ENCODE measurements at places on chromosomes 16 and 17.

DNA sequence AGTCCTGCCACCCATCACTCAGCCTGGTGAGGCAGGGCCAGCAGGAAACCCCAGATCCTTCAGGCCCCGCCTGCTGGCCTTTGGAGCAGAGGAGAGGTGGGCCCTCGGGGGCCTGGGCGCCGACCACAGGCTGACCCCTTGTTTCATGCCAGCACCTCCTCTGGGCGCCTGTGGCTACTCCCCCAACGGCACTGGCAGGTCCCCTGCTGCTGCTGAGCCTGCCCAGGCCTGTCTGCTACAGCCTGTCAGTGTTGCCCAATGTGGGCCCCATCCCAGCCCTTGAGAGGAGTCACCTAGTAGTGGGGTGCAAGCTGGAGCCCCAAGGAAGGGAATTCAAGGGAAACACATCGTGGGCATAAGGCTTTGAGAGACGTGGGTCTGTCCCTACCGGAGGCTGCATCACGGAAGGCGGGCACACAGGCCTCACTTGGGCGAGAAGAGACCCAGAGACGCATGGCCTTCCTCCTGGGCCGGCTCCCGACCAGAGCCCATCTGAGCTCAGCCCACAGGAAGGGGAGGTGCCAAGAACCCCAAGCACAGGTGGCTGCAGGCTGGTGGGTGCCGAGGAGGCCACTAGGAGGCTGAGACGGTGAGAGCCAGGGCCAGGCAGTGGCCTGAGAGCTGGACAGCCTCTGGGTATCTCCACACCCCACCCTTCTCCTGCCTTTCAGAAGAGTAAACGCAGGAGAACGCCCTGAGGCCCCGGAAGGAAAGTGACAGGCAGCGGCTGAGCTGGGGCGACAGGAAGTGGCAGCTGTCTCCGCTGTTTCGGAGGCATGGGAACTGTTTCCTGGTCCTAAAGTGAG, 8.0 kb upstream of the FASN start:
- DNase-seq, result peak; percentile 20

GRCh38 chr16:61885343-61885742, 150.9 kb downstream of the CDH8 start:
- no peak for DNase-seq

DNA sequence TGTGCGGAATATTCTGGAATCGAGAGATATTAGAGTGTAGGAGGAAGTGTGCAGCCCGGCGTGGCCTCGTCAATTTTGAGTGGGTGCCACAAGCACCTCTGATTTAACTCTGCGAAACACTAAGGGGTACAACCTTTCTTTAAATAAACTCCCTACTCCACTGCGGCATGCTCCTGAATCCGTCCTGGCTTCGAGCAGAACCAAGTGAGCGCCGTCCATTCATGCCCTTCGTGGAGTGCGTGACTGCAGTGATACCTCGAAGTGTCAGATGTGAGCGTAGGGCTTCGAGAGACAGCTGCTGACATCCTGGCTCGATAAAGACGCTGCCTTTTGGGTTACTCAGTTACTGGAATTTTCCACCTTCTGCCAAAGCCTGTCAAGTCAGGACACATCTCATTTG, 128.8 kb downstream of the FOXL1 start:
- DNase-seq, result no peak

DNA sequence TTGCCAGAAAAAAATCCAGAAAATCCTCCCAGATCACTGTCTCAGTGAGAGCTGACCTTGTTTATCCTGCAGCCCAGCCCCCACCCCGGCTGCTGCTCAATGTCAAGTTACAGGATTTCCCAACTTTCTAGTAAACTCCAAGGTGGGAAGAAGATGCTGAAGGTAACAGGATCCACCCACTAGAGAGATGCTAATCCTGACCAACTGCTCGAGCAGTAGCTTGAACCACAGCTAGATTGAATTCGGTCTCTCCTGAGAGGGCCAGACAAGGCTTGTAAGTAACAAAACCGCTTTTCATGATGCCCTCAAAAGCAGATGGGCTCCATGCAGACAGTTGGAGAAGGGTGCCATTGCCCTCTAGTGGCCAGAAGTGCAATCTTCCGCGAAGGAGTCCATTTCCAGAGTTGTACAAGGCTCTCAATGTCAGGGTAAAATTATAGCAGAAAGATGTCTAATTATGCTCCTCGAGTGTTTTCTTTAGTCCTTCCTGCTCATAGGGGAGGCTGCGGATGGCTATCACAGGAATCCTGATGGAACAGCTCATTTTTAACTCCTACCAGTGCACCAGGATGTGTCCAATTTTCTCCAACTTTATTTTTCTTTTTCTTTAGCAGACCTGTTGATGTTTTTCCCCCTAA, 3.9 kb downstream of the CDH11 start:
- DNase-seq, result peak; percentile 88

- DNase-seq, result no peak
Measured at GRCh38 chr17:9225305-9226101, 204.2 kb downstream of the NTN1 start.

DNA sequence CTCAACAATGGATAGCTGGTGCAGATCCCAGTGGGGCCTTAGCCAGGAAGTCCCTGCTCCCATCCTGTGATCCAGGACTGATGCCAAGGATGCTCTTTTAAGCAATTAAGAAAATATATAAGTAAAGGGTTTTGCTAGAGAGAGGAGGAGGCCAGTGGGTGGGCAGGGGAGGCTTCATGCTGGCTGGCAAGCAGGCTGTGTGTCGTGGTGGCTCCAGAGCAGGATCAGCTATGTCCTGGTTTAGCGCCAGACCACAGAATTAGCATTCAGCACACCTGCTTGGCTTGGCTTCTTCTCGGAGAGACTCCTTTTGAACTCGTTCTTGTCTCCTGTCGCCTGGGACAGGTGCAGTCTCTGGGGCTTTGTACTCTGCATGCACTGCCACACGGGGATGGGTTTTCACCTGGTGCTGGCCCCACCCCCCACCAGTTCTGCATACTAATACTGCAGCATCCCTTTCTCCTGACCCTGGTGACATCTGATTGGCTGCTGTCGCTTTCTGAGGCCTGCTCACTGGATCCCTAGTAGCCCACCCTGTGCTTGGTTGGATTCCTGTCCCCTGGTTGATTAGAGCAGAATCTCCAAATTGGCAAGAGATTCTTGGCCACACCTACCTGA, 66.1 kb downstream of the PLD6 start:
- DNase-seq, result no peak

DNA sequence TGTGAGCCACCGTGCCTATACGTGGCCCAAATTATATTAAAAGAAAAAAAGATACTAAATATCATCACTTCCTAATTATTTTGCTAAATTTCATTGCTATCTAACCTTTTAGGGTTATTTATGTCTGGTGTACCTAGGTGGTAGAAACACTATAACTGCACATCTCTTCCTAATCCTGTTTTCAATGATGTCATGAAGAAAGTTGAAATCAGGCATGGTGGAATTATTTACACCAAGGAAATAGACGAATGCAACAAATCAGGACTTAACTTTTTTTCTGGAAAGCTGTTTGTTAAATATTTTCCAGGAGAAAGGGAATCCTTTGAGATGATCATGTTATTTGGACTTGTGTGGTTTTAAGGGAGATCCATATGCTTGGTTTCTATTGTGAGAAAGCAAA, 39.2 kb upstream of the SKAP1 start:
- DNase-seq, result no peak

- DNase-seq, result peak; percentile 26
Measured at GRCh38 chr16:57186872-57187854, 1.0 kb downstream of the RSPRY1 start.

DNA sequence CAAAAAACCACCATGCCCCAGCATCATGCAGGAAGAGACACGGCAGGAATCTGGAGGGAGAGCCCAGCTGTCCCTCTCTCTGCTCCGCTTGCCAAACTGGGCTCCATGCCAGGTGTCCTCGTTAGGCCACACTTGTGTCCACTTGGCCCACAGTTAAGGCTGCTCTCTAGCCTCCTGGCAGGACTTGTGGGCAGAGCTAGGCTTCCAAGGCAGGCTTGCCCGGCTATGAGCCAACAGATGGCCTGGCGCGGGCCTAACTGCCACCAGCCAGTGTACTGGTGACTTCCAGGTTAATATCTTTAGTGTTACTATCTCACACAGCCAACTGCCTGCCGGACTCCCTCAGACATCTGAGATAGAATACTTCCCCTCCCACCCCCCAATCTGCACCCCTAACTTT, 10.6 kb downstream of the ATP6V0D1 start:
- no peak for DNase-seq
